ENCODE measurements at places on chromosomes 6 and 20.
A peak's percentile ranks its signal among the peaks of the same experiment; 100 is the strongest.

- DNase-seq = no peak
These were observed 47.1 kb downstream of the ELMO2 start for GRCh38 chr20:46359233-46359751.

DNA sequence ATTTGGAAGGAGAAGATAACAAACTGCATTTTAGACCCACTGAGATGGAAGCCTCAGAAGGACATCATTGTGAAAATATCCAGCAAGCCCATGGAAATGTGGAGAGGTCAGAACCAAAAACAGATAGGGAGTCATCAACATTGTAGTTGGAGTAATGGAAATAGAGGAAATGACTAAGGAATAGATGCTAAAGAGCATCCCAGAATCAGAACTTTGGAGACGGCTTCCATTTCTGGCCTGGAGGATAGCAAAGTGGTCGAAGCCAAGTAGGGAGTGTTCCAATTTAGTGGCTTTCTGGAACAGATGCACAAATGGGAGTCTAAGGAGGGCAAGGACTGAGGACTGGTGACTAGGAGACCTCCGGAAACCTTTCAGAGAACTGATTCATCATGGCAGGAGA lies 3.6 kb downstream of the BEND6 start:
- no peak for DNase-seq

GRCh38 chr6:57301757-57302156 lies 15.7 kb upstream of the PRIM2 start:
- DNase-seq = no peak

- no peak for DNase-seq
These were observed 136.2 kb downstream of the BMP7 start for GRCh38 chr20:57130160-57130772.

- no peak for DNase-seq
These were observed 104.7 kb downstream of the BMP7 start for GRCh38 chr20:57161478-57162361.

GRCh38 chr6:35062676-35063574 lies 78.2 kb downstream of the TCP11 start:
- DNase-seq = no peak

DNA sequence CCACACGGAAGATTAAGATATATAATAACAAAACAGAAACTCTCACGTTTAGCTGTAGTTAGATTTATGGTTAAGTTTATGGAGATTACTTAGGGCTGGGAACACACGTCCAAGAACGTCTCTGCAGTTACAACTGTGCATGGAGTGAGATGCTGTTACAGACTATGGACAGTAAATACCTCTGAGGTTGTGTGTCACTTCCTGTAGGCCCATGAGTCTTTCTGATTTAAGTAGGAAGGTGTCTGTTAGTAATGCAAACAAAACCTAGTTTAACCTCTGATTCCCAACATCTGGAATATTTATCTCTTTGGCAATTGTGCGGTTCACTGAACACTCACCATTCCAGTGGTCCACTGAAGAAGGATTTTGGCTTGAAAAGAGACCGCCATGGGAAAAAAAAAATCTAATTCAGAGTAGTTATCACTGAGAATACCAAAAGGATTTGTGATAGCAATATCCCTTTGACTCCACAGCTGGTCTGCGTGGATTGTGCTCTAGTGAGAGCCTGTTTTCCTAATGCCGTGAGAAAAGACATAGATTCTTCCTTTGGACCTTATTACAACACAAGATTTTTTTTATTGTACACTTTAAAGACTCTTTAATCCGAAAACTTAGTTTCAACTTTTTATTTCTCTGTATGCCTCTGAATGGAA lies 478.2 kb upstream of the CITED2 start:
- no peak for DNase-seq

DNA sequence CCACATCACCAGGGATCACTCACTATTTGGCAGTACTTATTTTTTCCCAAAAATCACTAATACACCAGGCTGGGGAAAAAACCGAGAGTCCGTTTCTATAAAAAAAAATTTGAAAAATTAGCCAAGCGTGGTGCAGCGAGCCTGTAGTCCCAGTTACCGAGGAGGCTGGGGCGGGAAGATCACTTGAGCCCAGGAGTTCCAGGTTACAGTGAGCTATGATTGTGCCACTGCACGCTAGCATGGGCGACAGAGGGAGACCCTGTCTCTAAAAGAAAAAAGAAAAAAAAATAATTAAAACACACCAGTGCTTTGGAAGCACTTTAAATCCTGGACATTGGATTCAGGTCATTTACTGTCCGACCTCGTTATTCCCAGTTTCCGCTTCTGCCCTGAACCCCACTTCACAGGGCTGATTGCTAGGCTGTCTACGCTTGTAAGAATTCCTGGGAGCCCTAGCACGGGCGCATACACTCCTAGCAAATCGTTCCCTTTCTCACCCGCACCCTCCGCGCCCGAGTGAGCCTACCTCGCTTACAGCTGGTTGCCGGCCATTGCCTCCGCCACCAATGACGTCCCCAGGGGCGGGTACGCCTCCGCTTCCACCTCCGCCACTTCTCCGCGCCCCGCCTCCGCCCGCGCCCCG lies at the start of gene TPMT:
Gene TPMT, minus strand, starts transcription at position 571 of the 643 bp plus-strand sequence. CDS start 5,950 bp downstream, outside the sequence.
- DNase-seq = peak; percentile 84

GRCh38 chr6:166627875-166628801 lies 1.1 kb upstream of the RPS6KA2 start:
- DNase-seq = peak; percentile 56

DNA sequence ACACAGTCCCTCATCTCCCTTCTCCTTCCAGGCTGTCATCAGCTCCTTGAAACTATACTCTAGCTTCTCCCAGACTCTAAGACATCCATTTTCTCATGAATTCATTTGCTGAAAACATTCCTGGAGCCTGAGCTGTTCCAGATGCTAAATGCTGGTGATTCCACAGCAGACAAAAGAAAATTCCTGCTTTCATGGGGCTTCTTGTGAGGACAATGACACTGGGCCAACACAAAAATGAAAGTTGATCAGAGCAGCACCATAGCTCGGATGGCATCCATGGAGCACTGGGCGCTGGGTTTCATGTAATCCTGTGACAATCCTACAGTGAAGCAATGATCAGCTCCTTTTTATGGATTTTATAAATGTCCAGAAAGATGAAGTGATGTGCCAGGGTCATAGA lies 47.4 kb upstream of the STX16 start:
- no peak for DNase-seq

DNA sequence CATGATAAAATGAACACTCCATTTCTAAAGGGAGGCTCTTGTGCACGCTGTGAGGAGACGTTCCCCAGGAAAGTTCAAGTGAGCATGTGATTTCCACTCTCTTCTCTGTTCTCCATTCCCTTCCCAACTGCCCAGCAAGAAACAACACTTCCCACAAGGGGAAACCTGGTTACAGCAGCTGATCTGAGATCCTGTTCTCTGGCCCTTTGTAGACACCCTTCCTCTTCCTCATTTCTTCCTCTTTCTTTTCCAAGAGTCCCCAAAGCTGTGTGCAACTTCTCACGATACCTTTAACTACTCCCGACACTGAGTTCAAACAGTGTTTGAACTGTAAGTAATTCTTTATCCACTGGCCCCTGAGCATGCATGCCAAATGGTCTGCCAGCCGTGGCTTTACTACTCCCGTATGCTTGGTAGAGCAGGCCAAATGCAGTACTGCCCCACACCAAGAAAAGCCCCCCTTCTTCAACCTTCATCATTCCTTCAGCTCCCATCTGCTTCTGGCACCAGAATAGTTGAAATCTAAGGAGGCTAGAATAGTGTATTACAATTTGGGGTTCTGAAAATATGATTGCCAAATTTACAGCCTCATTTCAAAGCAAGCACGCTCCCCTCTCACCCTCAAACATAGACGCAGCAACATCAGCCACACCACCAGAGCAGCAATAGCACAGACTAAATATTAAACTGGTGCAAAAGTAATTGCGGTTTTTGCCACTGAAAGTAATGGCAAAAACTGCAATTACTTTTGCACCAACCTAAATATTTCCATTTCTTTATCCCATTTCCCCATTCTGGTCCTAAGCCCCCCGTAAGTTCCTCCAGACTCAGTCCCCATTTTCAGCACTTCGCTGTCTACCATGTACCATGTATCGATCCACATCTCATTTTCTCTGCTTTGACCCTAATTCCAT lies 4.3 kb downstream of the HLA-DMB start:
- no peak for DNase-seq

DNA sequence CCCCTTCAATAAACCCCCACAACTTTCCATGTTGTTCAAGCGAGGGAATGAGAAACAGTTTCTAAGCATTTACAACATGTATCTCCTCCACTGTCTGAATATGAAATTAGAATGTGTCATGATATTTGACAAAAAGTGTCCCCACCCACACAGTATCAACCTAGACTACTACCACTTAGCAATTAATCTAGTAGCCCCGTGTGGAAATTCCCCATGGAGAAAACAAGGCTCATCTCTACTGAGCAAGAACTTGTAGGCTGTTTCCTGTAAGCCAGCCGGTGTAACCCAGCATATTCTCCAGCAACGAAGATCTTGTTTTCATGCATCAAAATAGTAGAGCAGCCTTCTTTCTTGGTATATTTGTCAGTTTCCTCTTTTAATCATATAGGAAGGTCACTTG lies 115.0 kb downstream of the IRF4 start:
- no peak for DNase-seq

GRCh38 chr6:118216751-118217150 lies 309.7 kb downstream of the SLC35F1 start:
- DNase-seq = no peak

DNA sequence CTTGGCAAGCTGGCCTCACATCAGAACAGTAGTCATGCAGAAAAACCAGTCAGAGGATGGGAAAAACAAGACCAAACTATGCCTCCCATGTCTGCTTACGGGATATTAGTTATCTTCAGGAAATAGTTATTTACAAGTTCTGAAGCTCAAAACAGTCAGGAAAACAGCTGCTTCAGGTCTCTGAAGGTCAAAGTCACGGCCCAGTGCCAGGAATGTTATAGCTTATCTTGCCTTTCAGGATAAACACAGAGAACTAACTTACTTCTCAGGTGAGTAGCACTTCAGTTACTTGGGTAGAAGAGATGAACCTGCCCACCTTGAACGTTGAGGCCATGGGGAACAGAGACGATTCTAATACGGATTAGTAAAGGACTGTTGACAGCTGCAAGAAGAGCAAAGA lies 310.7 kb downstream of the KIF16B start:
- no peak for DNase-seq

- peak; percentile 8 for DNase-seq
These were observed at the start of gene DDR1 for GRCh38 chr6:30883685-30884520. Gene DDR1, plus strand, starts transcription at chr6:30884519. Its CDS starts 4,211 bp downstream, at chr6:30888730.

- no peak for DNase-seq
These were observed 28.7 kb upstream of the AAR2 start for GRCh38 chr20:36207602-36208001.

GRCh38 chr6:82237013-82237412 lies 10.5 kb downstream of the IBTK start:
- DNase-seq = no peak

- no peak for DNase-seq
These were observed 9.1 kb downstream of the RIPK1 start for GRCh38 chr6:3077430-3077829.

DNA sequence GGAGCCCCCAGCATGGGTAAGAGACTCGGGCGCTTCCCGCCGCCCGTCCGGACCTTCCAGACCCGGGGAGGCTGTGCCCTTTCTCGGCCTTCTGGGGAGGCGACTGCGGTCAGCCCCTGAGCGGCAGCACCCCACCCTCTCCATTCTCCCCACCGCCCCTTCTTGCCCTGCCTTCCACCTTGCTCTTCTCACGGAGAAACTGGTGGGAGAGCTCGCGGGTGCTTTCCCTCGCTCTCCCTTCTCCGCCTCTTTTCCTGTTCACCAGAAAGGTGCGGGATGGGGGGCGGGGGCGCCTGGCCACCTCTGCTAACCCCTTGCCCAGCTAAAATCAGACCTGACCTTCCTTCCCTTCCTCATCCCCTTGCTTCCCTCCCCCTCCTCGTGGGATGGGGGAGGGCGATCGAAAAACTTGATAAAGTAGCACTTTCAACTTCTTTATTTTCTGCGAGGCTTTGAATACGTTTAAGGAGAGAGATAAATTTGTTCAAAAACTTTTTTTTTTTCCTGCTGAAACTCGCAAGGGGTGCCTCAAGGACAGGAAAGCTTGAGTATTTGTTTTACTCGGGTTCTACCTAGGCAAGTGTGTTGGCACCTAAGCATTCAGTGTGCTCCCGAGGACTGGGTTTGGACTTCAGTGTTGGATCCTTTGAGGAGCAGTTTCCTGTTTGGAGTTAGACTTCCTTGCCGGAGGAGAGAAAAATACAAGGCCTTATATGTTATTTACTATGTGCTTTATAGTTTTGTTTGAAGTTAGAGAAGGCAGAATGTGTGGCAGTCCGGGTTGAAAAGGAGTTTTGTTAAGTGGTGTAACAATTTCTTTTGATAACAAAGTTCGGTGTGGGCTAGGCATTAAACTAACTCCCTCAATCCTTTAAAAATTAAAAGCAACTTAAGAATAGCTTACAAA lies 897 bp downstream of the CD2AP start:
- DNase-seq = peak; percentile 31

DNA sequence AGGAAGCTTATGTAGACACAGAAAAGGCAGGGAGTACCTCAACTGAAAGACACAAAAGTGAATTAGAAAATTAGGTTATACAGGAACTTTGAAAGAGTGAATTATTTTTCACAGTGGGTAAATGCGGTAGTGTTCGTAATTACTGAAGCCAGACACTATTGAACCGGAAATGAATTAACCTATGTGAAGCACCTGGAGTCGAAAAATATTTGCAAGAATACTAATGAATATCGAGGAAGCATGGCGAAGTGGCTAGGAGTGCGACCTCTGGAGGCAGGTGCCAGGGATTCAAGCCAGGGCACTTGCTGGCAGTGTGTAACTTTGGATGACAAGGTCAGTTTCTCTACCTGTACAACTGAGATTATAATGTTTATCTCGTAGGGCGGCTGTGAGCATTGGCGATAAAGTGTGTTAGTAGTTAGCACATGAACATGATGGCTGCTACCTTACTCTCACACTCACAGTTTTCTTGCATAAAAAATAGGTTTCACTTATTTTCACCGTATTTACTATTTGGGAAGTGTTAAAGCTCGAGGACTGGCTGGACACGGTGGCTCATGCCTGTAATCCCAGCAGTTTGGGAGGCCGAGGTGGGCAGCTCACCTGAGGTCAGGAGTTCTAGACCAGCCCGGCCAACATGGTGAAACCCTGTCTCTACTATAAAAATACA lies 567 bp upstream of the SLC18B1 start:
- peak; percentile 62 for DNase-seq

GRCh38 chr20:1341561-1342265 lies 12.8 kb upstream of the SDCBP2 start:
- DNase-seq = no peak

DNA sequence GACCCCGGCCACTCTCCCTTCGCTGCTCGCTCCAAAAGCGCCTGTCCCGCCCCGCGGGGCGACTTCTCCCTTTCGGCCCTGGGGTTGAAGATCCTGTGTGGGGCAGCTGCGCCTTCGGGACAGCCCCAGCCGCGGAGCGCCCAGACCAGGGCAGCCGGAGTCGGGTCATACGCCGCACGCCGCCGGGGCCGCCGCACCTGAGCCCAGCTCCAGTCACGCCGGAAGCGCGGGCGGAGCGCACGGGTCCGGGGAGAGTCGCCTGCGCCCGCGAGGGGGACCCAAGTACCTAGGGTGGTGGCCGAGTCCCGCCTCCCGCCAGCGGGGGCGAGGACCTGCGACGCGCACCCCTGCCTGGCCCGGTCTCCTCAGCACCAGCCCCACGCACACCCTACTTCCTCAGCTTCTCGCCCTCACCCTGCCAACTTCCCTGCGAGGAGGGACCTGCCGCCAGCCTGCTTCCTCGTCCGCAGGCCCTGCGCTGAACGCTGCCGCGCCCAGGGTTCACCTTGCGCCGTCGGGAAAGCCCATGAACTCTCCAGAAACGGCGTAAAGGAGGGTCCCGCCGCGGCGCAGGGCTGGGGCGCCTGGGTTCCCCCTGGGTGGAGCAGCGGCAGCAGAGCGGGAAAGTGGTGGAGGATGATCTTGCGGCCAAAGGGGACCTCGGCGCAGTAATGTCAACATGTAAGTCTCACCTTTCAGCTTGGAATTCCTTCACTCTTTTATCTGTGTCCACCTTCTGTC lies at the start of gene ADGRG6:
Gene ADGRG6, plus strand, starts transcription at position 357 of the 741 bp plus-strand sequence. Its CDS starts 323 bp downstream, at position 680.
- no peak for DNase-seq
